ENCODE measurements at places on chromosomes 12 and 14. TPM values are rescaled to one million over a fixed set of nuclear protein-coding genes. Genes with fewer than 3 reads are reported as not detected.

EXD2 gene
- 14.3 TPM for total RNA-seq

ANKS1B gene
- 0.35 TPM for total RNA-seq

GLIPR1L1 gene
- not detected for total RNA-seq

MYF6 gene
- total RNA-seq, result not detected

MMP17 gene
- 10.0 TPM for total RNA-seq

TAS2R19 gene
- not detected for total RNA-seq

PRB2 gene
- not detected for total RNA-seq

LRRC10 gene
- not detected for total RNA-seq

TAS2R10 gene
- not detected for total RNA-seq

AGAP2 gene
- total RNA-seq, result 0.23 TPM

NFATC4 gene
- total RNA-seq, result 0.42 TPM

TMEM132C gene
- total RNA-seq, result not detected

KCNMB4 gene
- 0.26 TPM for total RNA-seq

KLRC4 gene
- not detected for total RNA-seq

WSCD2 gene
- total RNA-seq, result not detected

TCL1A gene
- not detected for total RNA-seq

HOXC12 gene
- total RNA-seq, result not detected

CPSF2 gene
- total RNA-seq, result 31.1 TPM

SMIM41 gene
- not detected for total RNA-seq

TMEM179 gene
- total RNA-seq, result 0.39 TPM

TMEM119 gene
- 0.06 TPM for total RNA-seq

CERS5 gene
- 26.7 TPM for total RNA-seq

SLC7A7 gene
- 28.4 TPM for total RNA-seq

OR6C2 gene
- not detected for total RNA-seq

CGRRF1 gene
- 20.1 TPM for total RNA-seq

KRT78 gene
- total RNA-seq, result not detected

USP44 gene
- total RNA-seq, result 0.20 TPM

TCL1B gene
- not detected for total RNA-seq

TSHR gene
- not detected for total RNA-seq

HSPB8 gene
- total RNA-seq, result 21.0 TPM

DDN gene
- 0.81 TPM for total RNA-seq

MYG1 gene
- total RNA-seq, result 90.1 TPM

LALBA gene
- not detected for total RNA-seq

IL23A gene
- 0.22 TPM for total RNA-seq

LHX5 gene
- total RNA-seq, result not detected

KLRC3 gene
- total RNA-seq, result 0.53 TPM

IL31 gene
- total RNA-seq, result not detected

PTGR2 gene
- total RNA-seq, result 7.0 TPM

AQP5 gene
- not detected for total RNA-seq
